ENCODE measurements at places on chromosomes 12 and 14.

DNA sequence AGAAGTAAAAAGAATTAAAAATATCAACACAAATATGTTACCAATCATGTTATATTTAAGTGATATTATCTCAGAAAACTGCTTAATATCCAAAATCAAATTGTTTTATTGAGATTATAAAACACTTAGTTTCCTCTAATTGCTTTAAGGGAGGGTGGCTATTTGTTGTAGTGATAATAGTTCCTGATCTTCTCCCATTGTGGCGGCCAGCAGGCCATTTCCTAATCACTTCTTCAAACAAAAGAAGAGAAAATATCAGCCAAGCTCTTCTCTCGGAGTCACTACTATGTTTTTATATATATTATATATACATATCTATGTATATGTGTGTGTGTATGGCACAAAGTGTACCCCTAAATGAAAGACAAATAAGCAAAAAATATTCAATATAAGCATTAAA is 31.5 kb downstream of the ERO1A start:
- DNase-seq = no peak

DNA sequence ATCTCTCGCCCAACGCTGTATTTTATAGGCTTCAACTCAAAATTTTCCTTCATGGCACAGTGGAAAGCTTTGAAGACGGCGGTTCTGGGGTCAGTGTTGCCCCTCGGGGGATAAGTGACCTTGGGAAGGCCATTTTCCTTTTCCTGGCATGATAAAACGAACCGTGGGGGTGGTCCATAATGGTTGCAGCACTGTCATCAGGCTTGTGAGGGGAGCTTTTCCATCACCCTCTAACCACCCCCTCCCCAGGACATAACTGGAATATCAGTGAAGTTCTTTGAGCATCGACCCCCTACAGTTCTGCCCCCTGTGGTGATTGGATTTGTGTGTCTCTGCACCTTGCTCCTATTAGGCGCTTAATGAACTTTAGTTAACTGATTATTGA is 16.0 kb downstream of the FOS start:
- DNase-seq = no peak

DNA sequence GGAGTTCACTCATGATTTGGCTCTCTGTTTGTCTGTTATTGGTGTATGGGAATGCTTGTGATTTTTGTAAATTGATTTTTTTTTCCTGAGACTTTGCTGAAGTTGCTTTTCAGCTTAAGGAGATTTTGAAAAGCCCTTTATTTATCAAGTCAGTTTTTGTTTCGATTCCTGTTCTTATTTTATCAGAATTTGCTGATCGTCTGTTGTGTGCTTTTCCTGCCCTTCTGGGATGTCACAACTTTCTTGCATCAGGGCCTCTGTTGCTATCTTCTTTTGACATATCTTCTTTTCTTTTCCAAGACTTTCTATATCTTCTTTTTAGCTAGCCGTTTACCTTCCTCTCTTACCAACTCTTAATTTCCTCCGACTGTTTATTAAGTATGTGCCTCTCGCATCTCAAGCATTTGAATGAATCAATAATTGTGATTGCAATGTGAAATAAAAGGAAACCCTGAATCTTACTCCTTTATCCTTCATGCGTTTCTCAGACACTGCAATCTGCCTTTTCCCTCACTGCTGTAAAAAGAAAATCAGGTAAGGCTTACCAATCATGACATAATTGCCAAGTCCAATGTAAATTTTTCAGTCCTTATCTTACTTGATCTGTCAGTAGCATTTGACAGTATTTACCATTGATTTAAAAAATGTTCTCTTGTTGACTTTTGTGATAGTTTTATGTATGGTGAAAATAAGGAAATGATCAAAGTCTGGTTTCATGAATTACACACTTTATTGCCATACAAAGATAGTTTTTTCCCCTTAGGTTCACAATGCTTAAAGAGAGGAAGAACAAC is 53.0 kb downstream of the ETNK1 start:
- no peak for DNase-seq

DNA sequence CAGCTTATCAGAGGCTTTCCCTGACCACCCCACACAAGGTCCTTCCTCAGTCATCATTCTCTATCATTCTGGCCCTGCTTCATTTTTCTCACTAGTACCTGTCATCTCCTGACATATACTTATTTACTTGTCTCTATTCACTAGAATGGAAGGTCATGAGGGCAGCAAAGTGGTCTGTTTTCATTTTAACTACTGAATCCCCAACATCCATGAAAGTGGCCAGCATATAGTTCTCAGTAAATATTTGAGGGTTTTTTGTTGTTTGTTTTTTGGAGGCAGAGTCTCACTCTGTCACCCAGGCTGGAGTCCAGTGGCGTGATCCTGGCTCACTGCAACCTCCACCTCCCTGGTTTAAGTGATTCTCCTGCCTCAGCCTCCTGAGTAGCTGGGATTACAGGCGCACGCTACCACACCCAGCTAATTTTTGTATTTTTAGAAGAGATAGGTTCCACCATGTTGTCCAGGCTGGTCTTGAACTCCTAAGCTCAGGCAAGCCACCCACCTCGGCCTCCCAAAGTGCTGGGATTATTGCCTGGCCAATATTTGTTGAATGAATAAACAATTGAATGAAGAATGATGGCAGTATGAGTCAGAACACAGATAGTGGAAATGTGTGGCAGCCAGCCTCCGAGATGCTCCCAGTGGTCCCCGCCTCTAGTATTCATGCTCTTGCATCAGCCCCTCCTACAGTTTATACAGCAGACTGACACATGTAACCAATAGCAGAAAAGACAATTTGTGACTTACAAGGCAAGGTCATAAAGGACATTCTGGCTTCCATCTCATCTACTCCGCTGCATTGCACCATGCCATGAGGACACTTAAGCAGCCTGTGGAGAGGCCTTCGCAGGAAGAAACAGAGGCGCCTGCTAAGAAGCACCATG is 7.0 kb upstream of the ANO6 start:
- DNase-seq = no peak

DNA sequence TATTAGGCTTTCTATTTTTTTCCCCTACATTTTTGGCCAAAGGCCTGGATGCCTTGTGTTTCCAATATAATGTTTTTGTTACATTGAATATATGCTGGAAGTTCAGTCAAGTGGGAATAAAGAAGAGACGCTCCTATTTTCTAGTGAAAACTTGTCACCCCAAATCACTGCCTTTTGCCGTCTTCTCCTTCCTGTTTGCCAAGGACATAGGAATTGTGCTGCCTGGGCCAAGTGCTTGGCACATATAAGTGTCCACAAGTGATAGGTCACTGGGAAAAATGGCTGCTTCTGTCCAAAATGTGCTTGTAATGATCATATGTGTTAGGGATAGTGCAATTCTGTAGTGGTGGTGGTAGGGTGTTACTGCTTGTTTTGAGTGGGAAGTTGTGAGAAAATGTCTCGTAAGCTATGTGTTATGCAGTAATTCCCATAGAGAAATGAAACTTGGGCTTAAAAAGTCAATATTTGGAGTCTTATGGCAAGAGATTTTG is 11.6 kb upstream of the KCNJ8 start:
- no peak for DNase-seq

GRCh38 chr12:71599210-71599609 is 64.4 kb downstream of the ZFC3H1 start:
- no peak for DNase-seq

GRCh38 chr14:38608244-38608643 is 352.4 kb upstream of the CLEC14A start:
- DNase-seq = no peak

- DNase-seq = no peak
Observed at GRCh38 chr12:124556896-124557501, 10.4 kb downstream of the NCOR2 start.

- no peak for DNase-seq
Observed at GRCh38 chr12:85273381-85274314, 6.4 kb upstream of the ALX1 start.

DNA sequence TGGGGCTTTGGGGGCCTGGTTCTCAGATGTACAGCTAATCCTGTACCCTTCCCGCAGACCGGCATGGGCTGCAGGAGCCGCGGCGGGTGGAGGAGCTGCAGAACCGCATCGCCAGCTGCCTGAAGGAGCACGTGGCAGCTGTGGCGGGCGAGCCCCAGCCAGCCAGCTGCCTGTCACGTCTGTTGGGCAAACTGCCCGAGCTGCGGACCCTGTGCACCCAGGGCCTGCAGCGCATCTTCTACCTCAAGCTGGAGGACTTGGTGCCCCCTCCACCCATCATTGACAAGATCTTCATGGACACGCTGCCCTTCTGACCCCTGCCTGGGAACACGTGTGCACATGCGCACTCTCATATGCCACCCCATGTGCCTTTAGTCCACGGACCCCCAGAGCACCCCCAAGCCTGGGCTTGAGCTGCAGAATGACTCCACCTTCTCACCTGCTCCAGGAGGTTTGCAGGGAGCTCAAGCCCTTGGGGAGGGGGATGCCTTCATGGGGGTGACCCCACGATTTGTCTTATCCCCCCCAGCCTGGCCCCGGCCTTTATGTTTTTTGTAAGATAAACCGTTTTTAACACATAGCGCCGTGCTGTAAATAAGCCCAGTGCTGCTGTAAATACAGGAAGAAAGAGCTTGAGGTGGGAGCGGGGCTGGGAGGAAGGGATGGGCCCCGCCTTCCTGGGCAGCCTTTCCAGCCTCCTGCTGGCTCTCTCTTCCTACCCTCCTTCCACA is 7.6 kb downstream of the NR4A1 start:
- no peak for DNase-seq

DNA sequence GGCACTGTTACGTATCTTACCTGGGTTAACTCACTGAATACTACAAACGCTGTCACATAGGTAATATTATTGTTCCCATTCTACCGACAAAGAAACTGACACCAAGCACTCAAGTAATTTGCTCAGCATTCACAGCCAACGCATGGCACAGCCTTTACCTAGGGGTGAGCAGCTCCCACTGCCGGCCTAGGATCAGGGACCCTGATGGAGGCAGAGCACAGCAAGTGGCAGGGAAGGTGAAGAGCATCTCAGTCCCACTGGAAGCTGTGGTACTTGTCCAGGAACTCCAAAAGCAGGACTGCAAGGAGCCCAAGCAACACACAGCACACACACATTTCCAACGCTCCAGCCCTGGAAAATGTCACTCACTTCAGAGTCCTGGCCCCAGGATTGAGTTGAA is 111.8 kb upstream of the CDKN3 start:
- DNase-seq = no peak

- DNase-seq = no peak
Observed at GRCh38 chr12:51326698-51327439, 2.9 kb upstream of the BIN2 start.

DNA sequence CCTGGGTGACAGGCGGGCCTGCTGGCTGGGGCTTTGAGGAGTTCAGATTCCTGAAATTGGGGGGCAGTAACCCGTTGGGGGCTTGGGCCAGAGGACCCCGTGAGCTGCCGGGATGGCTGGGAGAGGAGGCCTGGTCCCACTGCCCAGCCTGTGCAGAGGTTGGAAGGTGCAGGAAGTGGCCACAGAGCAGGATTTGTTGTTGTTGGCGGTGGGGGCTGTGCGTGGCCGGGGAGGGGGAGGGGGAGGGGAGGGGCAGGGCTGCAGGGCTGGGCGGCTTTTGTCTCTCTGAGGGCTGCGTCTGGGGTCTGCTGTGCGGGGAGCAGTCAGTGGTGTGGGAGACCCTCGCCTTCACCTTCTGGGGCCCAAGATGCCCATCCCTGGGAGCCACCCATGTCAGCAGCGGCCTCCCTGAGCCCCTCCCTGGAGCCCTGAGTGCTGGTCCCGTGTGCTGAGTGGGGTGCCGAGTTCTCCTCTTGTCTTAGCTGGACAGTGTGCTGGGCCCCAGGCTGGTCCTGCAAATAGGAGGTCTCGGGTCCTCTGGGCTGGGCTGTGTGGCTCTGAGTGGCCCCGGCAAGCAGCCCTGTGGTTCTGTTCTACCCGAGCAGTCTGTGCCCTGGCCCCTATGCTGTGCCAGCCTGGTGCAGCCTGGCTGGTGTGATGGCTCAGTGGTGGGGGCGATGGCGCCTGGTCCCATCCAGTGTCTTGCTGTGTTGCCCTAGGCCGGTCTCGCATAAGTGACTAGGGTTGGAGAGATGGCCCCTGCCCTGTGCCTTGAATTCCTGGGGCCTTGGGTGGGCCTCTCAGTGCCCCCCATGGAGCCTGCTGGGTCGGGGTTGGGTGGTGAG is 10.3 kb downstream of the KIF26A start:
- DNase-seq = no peak

GRCh38 chr14:102437997-102438915 is 71.3 kb downstream of the ANKRD9 start:
- DNase-seq = peak; percentile 18

- no peak for DNase-seq
Observed at GRCh38 chr14:50624447-50624846, 43.7 kb downstream of the SAV1 start.

DNA sequence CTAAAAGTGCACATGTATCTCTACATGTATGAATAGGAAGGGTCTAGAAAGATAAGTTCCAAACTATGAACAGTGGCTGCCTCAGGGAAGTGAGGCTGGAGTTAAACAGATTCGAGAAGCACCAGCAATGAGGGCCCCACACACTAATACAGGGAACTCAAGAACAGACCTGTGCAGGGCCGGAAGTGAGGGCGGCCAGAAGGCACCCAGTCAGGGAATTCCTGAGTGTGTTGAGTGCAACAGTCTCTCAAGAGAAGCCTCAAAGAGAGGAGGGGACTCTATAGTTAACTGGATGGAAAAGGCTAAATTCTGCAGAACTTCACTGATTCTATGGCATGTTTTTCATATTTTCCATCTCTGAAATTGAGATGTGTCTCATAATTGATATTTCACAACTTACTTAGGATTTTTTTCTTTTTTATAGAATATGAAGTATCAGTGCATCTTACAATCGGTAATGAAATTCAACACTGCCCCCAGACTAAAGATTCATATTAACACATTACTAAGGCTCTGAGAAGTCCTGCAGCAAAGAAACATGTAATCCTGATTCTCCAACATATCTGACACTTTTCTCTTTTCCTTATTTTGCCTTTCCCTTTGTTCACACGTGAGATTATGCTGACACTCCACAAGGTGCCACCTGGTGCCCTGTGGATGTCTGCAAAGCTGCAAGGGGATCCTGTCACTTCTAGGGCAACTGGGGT is 61.3 kb downstream of the CHGA start:
- DNase-seq = no peak

DNA sequence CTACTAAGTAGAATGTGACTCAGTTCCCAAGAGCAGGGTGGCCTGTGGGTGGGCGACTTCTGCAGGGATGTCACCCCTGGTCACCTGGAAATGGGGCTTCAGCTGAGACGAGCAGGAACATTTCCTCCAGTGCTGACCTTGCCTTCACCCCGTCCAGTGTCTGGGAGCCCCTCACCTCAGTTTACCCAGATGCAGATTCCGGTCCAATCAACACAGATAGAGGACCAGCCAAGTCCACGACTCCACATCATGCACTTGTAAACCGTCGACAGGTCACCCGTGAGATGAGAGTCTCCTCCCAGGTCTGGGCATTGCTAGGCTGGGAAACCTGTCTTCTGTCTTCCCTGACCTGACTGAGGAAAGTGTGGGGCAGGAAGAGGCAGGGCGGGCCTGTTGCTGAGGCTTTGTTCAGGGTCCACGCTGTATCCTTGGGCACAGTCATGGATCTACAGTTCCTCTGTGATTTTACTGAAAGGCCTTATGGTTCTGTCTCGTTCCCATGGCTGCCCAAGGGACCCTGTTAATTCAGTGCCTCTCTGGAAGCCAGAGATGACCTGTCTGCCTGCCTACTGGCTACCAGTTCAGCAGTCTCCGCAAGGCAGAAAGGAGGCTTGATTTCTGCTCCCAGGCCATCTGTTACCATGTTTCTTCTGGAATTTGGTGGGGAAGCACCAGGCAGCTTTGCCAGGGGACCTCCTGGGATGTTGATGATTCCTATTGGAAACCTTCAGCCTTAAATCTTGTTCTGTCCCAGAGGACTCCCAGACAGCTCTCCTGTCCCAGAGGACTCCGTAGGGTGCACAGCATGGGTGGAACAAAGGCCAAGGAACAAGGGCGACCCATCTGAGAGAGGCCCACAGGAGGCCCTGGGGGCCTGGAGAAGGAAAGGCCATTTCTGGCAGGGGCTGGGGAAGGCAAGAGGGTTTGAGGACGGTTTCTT is 288.5 kb upstream of the RTL1 start:
- DNase-seq = no peak
